Brain (organoid and tissue), 16 donors: ENCODE measurements at places on chromosomes 6 and 20.

DNA sequence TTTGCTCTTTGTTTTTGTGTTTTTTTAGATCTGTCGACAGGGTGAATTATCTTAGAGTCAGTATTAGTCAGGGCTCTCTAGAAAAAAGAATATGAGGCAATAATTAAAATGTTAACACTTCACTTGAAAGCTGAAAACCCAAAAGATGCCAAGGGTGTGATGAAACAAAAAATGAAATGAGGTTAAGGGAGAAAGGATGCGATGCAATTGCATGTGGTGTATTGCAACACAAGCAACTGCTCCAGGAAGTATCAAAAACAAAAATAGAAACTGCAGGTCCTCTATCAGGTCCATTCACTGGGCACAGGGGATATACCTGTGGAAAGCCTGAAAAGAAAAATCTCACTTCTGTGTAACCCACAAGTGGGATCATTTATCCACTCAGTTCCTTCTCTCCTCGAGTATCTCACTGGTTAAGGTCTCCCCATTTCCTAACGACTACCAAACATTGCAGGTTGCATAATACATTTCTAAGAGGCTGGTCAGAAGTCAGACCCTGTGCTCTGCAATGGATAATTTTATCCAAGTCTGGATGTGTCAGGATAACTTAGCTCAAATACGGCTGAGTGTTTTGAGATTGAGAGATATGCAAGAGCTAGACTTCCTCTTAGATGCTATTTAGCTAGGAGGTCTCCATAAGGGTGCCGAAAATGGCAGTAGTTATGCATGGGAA, 257.7 kb upstream of the GJE1 start:
- DNase-seq, result no peak

- no peak for DNase-seq
These were observed 72.9 kb downstream of the BMP6 start for GRCh38 chr6:7798751-7799150.

- DNase-seq, result no peak
These were observed 339.0 kb downstream of the TPBG start for GRCh38 chr6:82702574-82702973.

- no peak for DNase-seq
These were observed 59.7 kb downstream of the ALDH5A1 start for GRCh38 chr6:24554474-24554873.

DNA sequence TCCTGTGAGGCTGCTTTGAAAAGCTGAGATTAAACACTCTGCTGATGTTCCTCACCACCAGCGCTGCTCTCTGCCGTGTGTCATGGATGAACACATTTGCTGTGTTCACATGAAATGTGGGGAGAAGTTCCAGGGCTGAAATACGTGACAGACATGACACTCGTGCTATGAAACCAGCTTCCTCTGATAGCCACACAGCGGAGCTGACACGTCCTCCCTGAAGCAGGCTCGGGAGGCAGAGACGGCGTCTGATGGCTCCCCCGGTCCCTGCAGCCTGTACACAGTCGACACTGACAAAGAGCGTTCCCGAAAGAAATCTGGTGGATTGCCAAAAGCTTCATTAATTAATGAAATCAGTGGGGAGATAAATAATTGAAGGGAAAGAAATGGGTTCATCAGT, 17.5 kb downstream of the AGPAT4 start:
- peak; percentile 50 for DNase-seq

DNA sequence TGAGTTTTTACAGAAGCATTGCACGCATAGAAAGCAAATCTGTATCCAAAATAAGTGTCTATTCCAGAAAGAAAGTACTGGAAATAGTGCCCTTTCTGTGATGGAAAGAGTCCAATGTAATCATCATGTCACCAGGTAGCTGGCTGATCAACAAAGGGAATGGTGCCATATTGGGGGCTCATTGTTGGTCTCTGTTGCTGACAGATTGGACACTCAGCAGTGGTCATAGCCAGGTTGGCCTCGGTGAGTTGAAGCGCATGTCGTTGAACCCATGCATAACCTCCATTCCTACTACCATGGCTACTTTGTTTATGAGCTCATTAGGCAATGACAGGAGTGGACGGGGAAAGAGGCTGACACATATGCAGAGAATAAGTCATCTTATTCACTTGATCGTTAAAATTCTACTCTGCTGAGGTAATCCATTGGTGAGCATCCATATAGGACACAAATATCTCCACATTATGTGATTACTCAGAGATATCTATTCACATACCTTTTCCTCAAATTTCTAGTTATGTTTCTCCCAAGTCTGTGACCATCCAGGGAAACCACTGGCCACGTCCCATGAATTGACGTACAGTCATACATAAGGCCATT, 560.5 kb downstream of the HAO1 start:
- no peak for DNase-seq

DNA sequence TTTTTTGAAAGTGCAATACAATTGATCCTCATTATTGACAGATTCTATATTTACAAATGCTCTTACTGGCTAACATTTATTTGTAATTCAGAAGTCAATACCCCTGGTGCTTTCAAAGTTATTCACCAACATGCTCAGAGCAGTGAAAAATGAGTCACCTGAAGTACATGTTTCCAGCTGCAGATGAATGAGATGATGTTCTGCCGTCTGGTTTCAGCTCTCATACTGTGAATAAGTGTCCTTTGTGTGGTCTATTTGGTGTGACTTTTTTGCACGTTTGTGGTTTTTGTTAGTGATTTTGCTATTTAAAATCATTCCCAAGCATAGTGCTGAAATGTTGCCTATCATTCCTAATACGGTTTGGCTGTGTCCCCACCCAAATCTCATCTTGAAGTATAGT, 22.3 kb upstream of the EYA4 start:
- no peak for DNase-seq

DNA sequence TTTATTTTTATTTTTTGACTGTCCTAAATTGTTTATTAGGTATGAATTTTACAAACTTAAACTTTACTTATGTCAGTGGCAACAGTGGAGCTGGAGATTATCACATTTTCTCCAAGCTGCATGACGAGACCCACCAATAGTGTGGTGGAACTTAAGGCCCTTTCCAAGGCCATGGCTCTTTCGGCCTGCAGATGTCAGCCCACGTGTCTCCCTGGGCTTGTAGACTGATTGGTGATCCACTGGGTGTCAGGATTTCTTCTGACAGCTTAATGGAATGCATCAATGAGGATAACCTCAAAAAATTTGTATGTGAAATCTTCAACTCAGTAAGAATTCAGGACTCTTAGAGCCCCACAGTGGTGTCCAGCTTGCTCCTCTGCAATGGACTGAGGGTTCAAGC, 32.3 kb upstream of the OVOL2 start:
- no peak for DNase-seq

- DNase-seq, result no peak
These were observed 61.8 kb upstream of the MLN start for GRCh38 chr6:33865478-33866077.

- DNase-seq, result no peak
These were observed 335.8 kb upstream of the FLRT3 start for GRCh38 chr20:14673164-14673563.

GRCh38 chr6:13346245-13346644, 17.9 kb upstream of the TBC1D7 start:
- no peak for DNase-seq

- no peak for DNase-seq
These were observed 33.4 kb downstream of the SPDEF start for GRCh38 chr6:34522761-34523160.

- DNase-seq, result no peak
These were observed 677.5 kb downstream of the HDGFL1 start for GRCh38 chr6:23246896-23247295.

DNA sequence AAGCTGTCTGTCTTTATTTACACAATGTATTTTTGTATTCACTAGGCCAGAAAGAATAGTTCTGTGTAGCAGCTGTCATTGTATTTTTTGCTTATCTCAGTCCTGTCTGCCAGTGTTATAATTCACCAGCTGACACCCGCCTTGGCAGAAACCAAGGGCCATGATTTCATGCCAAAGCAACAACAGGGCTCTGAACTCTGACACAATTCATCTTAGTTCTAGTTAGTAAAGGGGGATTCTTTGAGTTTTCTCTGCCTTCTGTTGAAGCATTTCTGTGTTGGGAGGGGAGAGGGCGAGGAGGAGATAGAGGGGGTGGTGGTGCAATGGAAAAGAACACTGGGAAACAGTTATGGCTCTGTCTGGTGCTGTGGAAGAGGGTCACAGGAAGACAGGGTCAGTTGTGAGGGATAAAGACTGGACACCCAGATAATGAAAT, 684.6 kb upstream of the MARCKS start:
- peak; percentile 84 for DNase-seq

- peak; percentile 86 for DNase-seq
These were observed 76.6 kb upstream of the PROKR2 start for GRCh38 chr20:5393218-5393870.
